A549 treated with dexamethasone at 1 μM for 4 hours (cell line): ENCODE measurements at places on chromosomes 7 and 10. TPM values are rescaled to one million over a fixed set of nuclear protein-coding genes. Genes with fewer than 3 reads are reported as not detected.

ELMO1 gene
- 3.1 to 4.0 TPM (median 3.6 TPM) in 5 replicates for total RNA-seq

ZNF736 gene
- 0.02 TPM in 3 of 5 replicates, not detected in the others for total RNA-seq

GLCCI1 gene
- total RNA-seq = 0.81 to 1.1 TPM (median 1.0 TPM) in 5 replicates

TMEM236 gene
- 0.04 to 0.05 TPM (median 0.05 TPM) in 3 of 5 replicates, not detected in the others for total RNA-seq

EVX1 gene
- 0.07 to 0.19 TPM (median 0.13 TPM) in 5 replicates for total RNA-seq

STRIP2 gene
- 5.1 to 7.7 TPM (median 5.6 TPM) in 5 replicates for total RNA-seq

FASTK gene
- total RNA-seq = 46.1 to 78.7 TPM (median 71.2 TPM) in 5 replicates

PLEKHS1 gene
- 0.03 to 0.05 TPM (median 0.04 TPM) in 4 of 5 replicates, not detected in the other for total RNA-seq

ZNF239 gene
- total RNA-seq = 2.0 to 2.4 TPM (median 2.1 TPM) in 5 replicates

EN2 gene
- 0.61 to 1.1 TPM (median 0.90 TPM) in 5 replicates for total RNA-seq

NRF1 gene
- total RNA-seq = 9.3 to 12.4 TPM (median 10.7 TPM) in 5 replicates

OPN4 gene
- total RNA-seq = 0.04 TPM in 1 of 5 replicates, not detected in the others

ADAMTS14 gene
- 0.11 to 0.22 TPM (median 0.16 TPM) in 5 replicates for total RNA-seq
